ENCODE measurements at places on chromosomes 16 and 17. TPM values are rescaled to one million over a fixed set of nuclear protein-coding genes. Genes with fewer than 3 reads are reported as not detected.

Gene CLEC18B
- 0.59 TPM for polyA plus RNA-seq

Gene CDC6
- 13.3 TPM for polyA plus RNA-seq

DNA sequence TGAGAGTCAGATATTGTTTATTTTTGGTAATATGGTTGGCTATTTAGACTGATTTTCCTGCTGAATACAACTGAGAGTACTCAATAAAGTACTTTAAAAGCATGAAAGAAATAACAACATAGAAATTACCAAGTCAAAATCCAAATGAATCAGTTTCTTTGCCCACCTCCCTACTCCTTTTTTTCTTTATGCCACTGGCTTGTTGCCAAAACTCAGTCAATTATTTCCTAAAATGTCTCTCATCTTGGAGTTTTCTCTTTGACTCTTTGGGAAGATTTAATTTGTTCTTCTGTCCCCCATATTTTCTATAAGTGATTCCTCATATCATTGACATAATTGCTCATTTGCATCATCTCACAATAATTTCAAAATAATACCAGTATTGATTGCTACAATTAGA, 2.6 kb upstream of the OMG start:
- DNase-seq, result no peak

- DNase-seq, result no peak
Measured at GRCh38 chr17:16377941-16378341, 3.0 kb upstream of the UBB start.

- DNase-seq, result no peak
Measured at GRCh38 chr16:72442385-72443158, 270.6 kb upstream of the PMFBP1 start.
